ENCODE measurements at places on chromosomes 5 and 9.

DNA sequence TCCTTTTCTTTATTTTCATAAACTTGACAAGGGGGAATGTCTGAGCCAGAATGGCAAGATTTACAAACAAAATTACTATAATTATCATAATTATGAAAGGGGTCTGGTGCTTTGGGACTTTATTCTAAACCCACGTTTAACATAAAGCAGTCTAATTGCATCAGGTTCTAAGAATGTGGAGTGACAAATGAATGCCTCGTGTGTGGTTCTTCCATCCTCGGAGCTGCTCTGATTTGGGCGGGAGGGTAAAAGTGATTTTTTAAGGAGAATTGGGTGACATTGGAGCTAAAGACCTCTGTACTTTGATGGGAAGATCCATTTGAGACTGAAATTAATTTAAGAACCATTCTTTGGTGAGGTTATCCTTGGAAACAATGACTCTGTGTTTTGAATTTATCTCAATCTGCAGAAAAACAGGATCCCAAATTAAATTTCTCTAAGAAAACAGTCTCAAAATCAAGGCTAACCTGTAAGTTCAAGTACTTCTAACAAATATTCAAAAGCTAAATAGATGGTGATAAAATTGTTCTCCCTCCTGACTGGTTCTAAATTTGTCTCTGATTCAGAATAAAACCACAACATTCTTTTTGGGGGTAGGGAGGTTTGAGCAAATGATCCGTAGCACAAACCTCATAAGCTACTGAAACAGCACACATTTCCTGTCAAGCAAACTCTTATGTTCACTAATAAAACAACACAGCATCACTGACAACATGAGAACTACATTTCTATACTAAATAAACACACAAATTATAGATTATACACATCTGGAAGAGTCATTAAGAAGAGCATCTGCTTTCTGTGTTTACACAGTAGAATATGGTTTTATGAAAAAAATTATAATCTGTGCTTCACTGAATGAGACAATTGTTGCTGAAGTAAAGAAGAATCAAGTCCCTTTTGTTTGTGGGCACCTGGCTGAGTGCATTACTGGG, 85.5 kb downstream of the DCP2 start:
- no peak for DNase-seq

GRCh38 chr5:109249126-109249525, 160.6 kb downstream of the PJA2 start:
- DNase-seq: no peak

- no peak for DNase-seq
Observed at GRCh38 chr5:147901599-147902039, 4.7 kb downstream of the C5orf46 start.

DNA sequence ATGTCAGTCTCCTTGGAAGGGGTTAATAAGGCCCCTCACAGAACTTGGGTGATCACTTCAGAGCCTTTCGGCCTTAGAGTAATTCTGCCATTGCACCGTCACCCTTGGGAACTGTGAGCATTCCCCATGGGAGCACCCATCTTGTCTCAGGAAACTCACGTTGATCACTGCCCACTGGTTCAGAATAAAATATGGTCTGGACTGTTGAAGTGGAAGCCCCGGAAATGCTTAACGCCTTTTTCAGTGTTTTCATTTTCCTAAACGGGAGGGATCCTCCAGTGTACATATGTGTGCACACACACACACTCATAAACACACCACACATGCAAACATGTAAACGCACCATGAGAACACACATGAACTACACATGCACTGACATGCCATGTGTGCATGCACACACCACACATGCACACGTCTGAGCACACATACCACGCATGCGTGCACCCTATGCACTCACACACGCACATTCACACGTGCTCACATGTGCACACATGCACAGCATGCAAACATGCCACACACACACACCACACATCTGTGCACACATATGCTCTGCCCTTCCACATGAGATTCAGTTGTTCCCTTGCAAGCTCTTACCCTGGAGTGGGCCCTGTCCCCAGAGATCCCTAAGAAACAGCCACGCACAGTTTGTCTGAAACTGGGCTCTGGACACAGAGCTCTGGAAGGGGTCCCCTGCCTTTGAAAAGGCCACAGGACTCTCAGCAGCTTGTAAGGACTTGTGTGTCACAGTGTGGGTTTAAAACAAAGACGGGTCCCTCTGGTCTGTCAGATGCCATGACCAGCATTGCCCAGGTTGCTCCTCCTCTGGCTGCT, 17.0 kb downstream of the MRPL36 start:
- DNase-seq: no peak

- DNase-seq: no peak
Observed at GRCh38 chr5:60712950-60713349, 13.0 kb upstream of the DEPDC1B start.

DNA sequence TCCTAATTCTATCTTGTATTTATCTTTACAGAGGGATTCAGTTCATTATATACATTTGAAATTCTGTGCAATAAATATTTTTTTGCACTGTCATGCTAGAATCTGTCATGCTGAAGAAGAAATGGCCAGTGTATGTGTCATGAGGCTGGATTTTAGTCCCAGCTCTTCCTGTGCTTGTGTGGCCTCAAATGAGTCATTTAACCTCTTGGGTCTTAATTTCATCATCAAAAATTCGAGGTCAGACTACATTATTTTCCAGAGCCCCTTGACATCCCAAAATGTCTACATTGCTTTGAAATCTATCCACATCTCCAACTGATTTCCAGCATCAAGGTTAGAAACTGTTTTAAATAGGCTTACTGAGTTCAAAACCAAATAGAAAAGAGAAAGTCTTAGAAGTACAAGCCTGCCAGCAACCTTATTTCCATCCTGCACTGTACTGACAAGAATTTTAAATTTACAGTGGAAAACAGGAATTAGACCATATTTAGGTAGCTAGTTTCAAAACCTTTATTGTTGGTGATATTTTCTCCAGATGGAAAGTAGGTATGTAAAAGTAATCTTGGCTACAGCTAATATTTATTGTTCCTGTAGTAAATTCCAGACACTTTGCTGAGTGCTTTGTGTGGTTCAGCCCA, 96.7 kb upstream of the MAMDC2 start:
- DNase-seq: no peak

- no peak for DNase-seq
Observed at GRCh38 chr9:1207686-1208085, 157.5 kb downstream of the DMRT2 start.

GRCh38 chr5:111635916-111636570, 121.0 kb downstream of the NREP start:
- DNase-seq: no peak

DNA sequence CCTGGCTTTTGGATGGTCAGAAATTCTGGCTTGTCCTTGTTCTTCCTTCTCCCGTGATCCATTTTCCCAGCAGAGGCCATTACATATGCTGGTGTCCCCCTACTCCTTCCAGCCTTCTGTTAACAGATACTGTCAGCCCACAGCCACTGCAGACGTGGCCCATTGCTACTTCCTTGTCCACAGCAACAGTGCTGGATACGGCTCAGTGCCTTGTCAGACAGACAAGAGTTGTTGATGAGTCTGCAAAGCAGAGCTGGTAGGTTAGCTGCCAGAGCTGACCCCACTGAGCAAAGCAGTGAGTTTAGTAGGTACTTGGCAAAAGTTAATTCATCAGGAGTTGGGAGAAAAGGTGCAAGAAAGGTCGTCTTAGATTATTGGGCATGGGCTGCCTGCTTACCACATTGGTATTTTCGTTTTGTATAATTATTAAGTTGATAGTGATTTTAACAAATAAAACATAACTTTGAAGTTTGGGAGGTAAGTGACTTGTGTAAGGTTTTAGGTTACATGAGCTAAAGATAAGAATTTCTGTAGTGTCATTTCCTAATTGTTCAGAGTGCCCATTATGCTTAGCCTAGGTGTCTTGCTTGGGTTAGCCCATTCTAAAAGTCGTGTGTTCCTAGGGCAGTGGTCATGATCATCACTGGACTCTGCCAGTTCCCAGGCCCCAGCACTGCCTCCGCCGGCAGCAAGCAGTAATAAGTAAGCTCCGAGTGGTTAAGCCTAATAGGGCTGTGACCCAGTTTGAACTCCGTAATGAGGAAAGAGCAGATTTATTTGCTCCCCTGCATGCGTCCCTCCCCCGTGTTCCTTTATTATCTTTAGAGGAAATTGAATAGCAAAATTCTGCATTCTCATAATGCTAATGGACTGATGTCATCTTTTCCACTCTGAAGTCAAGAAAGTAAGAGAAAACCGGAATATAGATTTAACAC, 292.0 kb downstream of the FANCC start:
- no peak for DNase-seq
